ACHN (cell line): ENCODE measurements at places on chromosomes 5 and 9.
A peak's percentile ranks its signal among the peaks of the same experiment; 100 is the strongest.

- DNase-seq = no peak
Measured at GRCh38 chr5:140162275-140162674, 12.7 kb upstream of the CYSTM1 start.

- no peak for DNase-seq
Measured at GRCh38 chr9:96203867-96204501, 98.0 kb downstream of the HSD17B3 start.

DNA sequence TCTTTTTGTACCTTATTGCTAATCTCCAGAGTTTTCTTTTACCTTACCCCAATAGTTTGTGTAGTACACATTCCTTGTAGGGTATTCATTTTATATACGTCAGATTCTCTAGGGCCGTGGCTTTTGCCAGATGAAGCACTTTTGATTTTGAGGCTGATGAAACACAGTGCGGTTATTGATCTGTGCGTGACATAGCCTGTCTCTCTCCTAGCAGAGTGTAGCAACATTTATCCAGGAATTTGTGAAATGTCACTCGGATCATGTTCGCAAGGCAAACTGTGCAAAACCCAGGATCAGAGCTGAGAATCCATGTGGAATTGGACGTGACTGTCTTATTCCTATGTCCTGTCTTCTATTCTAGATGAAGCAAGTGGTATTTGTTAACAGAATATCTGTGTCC is 142.0 kb upstream of the SH3GL2 start:
- no peak for DNase-seq

DNA sequence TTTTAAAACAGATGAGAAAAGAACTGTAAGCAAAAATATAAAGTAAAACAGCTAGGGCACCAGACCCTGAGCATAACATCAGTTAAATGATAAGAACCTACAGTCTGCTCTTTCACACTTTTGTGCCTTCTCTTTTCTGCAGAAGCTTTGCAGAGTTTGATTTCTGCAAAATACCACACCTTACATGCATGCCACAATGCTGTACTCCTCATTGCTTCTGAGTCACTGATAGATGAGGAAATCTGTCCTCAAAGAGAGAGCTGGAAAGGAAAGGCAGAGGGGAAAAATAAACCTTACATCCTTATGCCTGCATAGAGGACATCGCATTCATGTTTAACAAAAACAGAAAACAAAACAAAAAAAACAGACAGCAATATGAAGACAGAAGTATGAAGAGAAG is 142.9 kb downstream of the ATPSCKMT start:
- no peak for DNase-seq

GRCh38 chr9:4939118-4939561 is 45.9 kb upstream of the JAK2 start:
- no peak for DNase-seq

- peak; percentile 57 for DNase-seq
Measured at GRCh38 chr5:138752341-138752950, 779 bp upstream of the CTNNA1 start.

GRCh38 chr5:125004009-125004408 is 257.6 kb upstream of the ZNF608 start:
- DNase-seq = no peak

DNA sequence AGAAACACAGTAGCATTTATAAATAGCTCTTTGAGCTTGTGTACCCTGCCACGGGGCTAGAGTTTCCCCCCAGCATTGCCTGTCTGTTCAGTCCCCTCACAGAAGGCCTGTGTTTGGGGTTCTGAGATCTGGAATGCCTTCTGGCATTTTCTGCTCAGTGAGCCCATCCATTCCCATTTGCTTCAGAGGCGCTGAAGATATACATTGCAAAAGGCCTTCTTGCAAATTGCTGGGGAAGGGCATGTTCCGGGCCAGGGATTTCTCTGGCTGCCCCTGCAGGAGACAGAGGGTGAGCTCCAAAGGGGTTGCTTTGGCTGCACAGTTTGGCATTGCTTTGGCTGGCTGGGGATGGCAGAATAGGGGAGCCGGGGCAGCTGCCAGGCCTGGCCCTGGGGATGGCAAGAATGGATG is 308.4 kb downstream of the MSX2 start:
- no peak for DNase-seq

- DNase-seq = no peak
Measured at GRCh38 chr5:127439644-127440043, 77.8 kb upstream of the PRRC1 start.

DNA sequence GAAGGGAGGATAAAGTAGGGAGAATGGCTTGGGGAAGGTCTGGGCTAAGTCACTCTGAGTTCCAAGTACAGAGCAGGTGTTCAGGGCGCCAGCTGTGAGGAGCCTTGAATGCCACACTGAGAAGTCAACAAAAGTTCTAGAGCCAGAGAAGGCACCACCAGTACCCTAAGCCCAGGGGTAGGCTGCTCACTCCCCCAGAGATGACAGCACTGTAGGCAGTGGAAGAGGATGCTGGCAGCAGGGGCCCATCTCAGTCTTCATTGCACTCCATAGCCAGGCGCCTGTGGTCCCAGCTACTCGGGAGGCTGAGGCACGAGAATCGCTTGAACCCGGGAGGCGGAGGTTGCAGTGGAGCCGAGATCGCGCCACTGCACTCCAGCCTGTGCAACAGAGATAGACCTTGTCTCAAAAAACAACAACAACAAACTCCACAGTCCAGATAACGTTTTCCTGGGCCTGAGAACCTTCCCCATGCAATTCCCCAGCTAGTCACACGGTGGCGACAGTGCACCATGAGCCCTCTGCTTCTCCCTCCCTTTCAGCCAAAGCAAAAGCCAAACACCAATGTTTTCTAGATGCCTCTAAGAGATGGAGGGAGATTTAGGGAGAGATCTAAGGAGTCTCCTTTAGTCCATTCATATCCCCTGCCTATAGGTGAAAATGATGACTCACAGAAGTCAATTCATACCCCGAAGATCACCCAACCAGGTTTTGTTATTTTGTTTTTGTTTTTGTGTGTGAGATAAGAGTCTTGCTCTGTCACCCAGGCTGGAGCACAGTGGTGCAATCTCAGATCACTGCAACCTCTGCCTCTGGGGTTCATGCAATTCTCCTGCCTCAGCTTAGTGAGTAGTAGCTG is 19.8 kb upstream of the NSD1 start:
- DNase-seq = peak; percentile 65

DNA sequence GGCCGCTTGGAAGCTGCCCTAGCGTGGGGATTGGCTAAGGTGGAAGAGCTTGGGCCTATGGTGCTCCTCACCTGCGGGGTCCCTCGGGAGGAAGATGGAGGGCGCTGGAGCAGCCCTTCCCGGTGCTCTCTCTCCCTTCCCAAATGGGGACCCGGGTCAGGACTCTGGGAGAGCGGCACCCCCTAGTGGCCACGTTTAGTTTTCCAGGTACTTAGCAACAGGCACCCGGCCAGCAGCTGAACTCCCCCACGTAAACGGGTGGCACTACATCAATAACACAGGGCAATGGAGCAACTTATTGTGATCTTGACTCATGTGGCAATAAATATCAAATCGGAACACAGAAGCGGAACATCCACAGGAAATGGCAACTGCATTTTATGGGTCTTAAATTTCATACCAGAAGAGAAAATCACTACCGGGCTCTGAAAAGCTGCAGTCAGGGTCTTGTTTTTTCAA is 316.6 kb downstream of the AGTPBP1 start:
- DNase-seq = peak; percentile 59

DNA sequence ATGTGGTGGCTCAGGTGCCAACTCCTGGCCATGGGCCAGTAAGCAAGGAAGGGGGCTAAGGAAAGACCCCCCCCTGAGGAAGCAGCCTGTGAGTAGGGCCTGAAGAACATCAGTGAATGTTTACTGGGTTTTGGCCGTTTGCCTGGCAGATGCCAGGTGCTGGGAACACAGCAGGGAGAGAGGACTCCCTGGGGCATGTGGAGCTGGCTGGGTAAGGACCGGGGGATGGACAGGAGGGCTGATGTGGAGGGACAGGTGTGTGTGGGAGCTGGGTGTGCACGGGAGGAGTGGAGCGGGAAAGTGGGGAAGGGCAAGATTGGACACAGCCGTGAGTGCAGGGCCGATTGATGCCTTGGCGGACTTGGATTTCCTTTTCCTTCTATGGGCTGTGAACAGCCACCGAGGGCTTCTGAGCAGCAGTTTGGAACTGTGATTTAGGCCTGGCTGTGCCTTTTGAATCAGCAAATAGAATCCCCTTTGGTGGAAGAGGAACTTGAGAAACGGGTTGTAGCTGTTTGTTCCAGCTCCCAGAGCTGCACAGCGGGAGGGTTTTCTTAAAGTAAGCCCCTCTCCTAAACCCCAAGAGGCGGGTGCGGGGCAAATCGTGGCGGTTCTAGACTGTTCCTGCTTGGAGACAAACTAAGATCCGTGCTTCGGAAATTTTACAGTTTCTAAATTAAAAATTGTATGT is 3.1 kb downstream of the HMCN2 start:
- no peak for DNase-seq

DNA sequence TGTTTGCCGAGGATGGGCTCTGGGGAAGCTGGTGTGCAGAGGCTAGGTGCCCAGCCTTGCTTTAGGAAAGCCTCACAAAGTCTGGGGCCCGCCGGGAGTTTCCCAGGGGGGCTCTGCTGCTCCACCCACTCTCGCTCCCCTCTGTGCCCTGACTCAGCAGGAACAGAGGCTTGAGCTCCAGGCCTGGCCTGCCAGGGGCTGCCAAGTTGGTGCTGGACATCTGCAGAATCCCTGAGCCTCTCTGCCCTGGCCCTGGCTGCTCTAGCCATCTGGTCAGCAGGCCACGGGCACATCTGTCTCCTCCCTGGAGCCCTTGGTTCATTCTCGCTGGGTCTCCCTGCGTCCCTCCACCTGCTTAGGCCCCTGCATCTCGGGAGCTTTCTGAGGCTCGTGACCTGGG is 647 bp upstream of the ADAMTSL2 start:
- no peak for DNase-seq

- DNase-seq = no peak
Measured at GRCh38 chr9:128983536-128983935, 36.0 kb downstream of the NUP188 start.

GRCh38 chr5:173456751-173457171 is 128.5 kb upstream of the STC2 start:
- no peak for DNase-seq

DNA sequence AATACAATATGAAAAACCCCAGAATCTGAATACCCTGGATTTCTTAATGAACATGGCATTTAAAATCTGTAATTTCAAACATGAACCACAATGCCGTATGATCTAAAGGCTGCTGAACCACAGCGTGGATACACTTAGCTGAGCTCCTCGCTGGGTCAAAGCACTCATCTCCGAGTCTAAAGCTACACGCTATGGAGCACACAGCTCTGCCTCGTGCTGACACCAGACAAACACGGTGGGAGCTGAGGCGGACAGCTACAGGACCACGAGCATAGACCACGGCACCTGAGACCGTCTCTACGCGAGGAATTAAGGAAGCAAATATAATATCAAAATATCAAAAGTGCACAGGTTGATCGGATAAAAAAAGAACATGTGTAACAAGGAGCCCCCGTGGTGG is 42.8 kb upstream of the IPPK start:
- no peak for DNase-seq

- peak; percentile 4 for DNase-seq
Measured at GRCh38 chr9:129383561-129384490, 205.8 kb upstream of the IER5L start.

DNA sequence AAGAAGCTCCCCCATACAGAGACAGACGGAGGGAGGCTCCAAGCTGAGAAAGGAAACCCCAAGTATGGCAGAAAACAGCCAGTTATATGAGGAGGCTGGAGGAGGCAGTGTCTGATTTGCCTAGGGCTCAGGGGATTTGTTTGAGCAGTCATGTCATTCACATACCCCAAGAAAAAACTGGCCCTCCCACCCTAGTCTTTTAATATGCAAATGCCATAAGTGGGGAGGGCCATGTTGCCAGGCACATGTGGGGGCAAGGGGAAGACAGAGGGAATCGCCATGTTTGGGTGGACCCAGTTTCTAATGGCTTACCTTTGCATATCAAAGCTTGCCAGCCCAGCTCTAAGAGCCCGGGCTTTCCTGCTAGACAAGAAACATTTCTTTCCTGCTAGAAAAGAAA is 1163.8 kb downstream of the TAF11L14 start:
- DNase-seq = no peak

DNA sequence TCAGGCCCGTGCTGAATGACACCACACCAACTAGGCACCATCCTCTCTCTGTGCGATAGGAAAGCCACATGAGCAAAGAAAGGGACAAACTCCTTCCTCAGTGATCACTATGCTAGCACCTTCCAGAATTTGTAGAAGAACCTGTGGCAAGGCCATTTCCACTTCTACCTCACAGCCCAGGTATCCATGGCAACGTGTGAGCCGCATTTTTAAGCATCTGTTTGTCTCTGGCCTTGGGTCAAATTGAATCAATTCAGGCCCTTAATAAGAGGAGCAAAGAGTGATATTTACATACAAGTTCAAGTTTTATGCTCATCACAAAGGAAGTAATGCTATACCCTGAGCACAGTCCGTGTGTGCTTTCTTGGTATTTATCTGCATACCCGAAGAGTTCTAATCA is 179.3 kb downstream of the SLC12A2 start:
- DNase-seq = no peak

- DNase-seq = no peak
Measured at GRCh38 chr5:2382776-2383697, 368.4 kb downstream of the IRX2 start.

DNA sequence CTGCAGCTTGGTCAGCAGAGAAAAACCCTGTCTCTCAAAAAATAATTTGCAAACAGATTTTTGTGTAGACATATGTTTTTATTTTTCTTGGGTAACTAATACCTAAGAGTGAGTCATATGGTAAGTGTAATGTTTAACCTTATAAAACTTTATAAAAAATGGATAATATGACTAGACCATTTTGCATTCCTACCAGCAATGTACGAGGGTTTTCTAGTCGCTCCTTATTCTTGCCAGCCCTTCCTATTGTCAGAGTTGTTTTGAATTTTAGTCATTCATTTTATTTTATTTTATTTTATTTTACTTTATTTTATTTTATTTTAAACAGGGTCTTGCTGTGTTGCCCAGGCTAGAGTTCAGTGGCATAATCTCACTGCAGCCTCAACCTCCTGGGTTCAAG is 37.8 kb downstream of the RABGAP1 start:
- DNase-seq = no peak

- DNase-seq = no peak
Measured at GRCh38 chr5:168048486-168048885, 243.0 kb upstream of the WWC1 start.

GRCh38 chr5:65041296-65042158 is 272.8 kb downstream of the CWC27 start:
- no peak for DNase-seq

- DNase-seq = no peak
Measured at GRCh38 chr5:96838201-96839070, 30.7 kb upstream of the ERAP1 start.

- DNase-seq = no peak
Measured at GRCh38 chr5:33925278-33925677, 10.9 kb upstream of the RXFP3 start.

DNA sequence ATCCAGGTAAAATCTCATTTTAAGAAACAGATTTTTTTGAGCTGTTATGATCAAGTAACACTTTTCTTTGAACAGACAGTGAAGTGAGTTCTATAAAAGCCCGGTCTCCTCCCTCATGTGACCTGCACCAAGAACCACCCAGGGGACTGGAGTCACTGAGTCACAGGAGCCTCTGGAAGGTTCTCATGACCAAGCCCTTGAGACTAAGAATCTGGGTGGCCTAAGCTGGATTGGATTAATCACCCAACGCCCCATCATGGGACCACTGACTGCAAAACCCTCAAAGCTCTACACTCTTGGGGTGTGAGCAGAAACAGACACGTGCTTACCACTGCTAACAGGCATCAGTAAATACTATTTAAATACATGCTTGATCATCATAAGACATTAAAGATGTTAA is 48.4 kb downstream of the SECISBP2 start:
- DNase-seq = no peak
